ENCODE measurements at places on chromosomes 7 and 10.

DNA sequence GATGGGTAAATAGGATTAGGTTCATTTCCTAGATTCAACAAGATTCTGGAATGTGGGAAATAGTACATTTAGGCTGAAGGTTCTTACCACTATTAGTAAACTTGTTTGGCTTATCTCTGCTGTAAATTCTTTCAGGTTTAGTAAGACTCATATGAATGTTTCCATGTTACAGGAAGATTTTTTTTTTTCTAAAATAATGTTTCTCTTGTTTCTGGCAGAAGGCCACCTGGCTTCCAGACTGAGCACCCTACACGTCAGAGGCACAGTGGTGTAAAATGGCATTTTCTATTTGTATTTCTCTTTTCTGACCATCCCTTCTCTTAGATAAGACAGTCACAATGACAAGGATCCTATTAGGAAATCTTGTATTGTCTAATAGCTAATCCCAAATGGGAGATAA, 22.7 kb upstream of the AASS start:
- DNase-seq, result no peak

- DNase-seq, result no peak
These were observed 190.2 kb upstream of the HPS1 start for GRCh38 chr10:98636921-98637329.

- no peak for DNase-seq
These were observed 639.5 kb downstream of the LRMDA start for GRCh38 chr10:76070916-76071315.

- DNase-seq, result no peak
These were observed 9.7 kb downstream of the EIF4H start for GRCh38 chr7:74183653-74184450.

- no peak for DNase-seq
These were observed 32.9 kb upstream of the FOXL3 start for GRCh38 chr7:256981-257646.

DNA sequence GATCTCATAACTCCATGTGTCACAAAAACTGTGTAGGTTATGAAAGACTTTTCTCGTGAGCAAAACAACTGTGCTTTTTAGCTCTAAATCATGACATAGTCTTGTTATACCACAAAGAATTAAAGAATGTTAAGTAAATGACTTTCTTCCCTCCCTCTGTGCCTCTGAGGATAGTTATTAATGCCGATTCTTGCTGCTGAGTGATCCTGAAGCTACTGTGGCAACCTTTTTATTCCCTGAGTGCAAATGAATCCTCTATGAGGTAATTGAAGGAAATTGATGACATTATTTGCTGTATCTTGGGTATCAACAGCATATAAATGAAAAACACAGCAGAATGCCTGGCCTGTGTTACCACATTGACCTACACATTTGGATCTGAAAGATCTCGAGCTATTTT, 142.2 kb upstream of the HDAC9 start:
- no peak for DNase-seq

DNA sequence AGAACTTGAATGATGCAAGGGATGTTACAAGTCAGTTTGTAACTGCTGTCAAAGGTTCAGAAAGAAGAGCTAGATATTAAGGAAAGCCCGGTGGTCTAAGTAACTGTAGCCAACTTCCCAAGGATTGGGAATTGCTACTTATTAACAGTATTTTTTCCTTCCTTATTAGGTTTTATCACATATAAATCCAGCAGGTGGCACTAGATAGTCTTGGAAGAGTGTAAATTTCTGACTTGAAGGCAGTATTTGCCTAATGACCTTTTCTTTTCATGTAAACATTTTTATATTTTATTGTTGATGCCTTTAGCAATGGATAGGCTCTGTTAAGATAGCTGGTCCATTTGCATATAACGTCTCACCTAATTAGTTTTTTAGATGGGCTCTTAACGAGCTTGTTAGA, 51.2 kb downstream of the ANLN start:
- no peak for DNase-seq

GRCh38 chr7:131849472-131849871, 293.0 kb upstream of the PODXL start:
- no peak for DNase-seq

GRCh38 chr10:89633484-89633883, 11.6 kb downstream of the PANK1 start:
- DNase-seq, result no peak

- DNase-seq, result no peak
These were observed 81.8 kb downstream of the SEMA3A start for GRCh38 chr7:84112771-84113170.

GRCh38 chr10:132630666-132631337, 93.2 kb downstream of the INPP5A start:
- no peak for DNase-seq

DNA sequence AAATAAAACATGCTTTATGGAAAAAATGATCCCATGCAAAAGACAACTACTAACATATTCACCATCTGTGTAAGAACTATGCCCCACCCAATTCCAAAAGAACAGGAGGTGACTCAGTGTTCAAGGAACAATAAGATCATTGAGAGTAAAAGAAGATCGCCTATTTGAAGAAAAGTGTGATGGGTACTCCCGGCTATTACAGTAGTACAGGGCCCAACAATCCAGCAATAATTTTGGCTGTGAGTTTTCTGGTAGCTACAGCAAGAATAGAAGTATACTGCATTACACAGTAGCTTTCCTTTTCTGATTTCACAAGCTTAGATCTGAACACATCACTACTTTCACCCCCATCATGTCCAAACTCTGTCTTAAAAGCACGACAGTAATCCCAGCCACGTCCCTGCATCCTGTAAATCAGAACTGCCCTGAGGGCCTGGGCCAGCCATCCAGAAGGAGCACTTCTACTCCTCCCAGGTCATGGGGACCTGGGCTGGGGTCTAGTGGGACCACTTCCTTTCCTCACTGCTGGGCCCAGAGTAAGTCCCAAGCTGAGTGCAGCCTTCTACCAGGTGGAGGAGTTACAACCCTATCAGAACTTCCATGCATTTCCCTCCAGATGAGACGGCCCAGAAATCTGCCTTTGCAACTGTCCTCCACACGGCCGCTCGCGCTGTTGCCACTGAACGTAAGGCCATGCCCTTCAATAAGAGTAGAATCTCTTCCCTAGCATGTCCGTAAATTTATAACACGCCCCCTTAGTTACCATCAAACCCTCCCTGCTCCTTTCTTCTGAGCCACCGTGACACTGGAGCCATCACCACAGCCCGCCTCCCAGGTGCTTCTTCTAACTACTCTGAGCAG, 7.9 kb downstream of the ESYT2 start:
- DNase-seq, result no peak

DNA sequence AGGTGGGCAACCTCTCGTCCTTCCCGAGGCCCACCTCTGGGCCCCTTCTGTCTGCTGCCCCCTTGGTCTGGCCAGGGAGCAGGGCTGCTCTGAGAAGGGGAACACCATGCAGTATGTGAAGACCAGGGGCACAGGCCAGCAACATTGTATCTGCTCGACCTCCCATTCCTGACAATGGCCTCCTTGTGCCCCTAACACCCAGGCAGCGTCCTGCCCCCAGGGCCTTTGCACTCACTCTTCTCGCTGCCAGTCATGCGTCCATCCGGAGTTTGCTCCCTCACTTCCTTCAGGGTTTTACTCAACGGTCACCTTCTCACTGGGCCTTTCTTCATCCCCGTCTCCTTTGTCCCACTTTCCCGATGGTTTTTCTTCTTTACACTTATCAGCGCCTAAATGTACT, 232.9 kb upstream of the GRB10 start:
- no peak for DNase-seq

- no peak for DNase-seq
These were observed 4.4 kb downstream of the ZNF32 start for GRCh38 chr10:43644252-43644651.

DNA sequence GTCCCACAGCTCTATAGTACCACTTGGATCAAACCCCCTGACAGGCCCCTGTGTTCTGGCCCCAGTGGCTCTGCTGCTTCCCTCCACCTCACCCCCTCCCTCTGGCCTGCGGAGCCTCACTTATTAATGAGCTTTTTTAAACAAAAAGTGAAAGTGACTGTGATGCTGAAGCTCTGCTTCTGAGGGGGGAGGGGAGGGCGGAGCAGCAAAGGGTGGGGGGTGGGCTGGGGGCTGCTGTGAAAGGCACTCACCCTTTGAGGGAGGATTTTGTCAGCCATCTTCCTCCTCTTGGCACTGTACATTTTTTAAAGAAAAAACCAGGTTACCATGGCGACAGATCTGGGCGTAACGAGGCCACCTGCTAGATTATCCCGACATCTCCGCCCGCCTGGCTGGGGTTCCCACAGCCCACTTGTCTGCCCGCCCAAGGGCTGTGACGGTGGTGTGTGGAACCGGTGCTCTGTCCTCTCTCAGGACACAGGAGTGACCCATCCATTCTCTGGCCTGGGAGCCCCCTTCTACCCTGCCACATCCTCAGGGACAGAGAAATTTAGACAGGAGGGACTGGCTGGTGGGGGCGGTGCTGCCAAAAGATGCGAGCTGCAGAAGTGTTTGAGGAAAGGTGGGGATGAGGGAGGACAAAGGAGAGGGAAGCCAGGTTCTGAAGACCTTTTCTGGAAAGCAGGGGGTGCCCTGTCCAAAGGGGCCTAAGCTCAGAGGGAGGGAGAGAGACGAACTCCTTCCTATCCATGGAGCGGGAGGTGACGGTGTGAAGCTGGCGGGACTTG, 4.9 kb downstream of the SMARCD3 start:
- no peak for DNase-seq

DNA sequence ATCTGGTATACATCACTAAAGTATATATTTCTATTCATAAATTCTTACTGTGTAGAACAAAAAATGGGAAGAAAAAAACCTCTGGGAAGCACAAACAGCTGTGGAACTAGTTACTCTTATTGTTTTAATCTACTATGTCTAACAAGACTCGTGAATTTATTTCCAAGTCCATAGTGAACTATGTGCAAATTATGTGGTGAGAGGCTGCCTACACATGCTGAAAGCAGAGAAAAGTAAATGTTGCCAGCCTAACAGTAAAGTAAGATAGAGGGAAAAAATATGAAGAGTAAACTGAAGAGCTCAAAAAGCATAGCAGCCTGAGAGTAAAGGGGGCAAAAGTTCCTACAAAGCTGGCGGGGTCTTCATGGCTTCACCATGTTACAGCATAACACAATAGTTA, 3.0 kb downstream of the GDI2 start:
- DNase-seq, result no peak

GRCh38 chr7:149883452-149883861, 9.7 kb downstream of the ATP6V0E2 start:
- DNase-seq, result peak; percentile 15

GRCh38 chr7:34902182-34902581, 135.1 kb downstream of the DPY19L1 start:
- no peak for DNase-seq

- DNase-seq, result peak; percentile 63
These were observed at the start of gene STOX1 for GRCh38 chr10:68826764-68827591. Gene STOX1, plus strand, starts transcription at chr10:68827531. Its CDS starts 93 bp downstream, at chr10:68827624.

DNA sequence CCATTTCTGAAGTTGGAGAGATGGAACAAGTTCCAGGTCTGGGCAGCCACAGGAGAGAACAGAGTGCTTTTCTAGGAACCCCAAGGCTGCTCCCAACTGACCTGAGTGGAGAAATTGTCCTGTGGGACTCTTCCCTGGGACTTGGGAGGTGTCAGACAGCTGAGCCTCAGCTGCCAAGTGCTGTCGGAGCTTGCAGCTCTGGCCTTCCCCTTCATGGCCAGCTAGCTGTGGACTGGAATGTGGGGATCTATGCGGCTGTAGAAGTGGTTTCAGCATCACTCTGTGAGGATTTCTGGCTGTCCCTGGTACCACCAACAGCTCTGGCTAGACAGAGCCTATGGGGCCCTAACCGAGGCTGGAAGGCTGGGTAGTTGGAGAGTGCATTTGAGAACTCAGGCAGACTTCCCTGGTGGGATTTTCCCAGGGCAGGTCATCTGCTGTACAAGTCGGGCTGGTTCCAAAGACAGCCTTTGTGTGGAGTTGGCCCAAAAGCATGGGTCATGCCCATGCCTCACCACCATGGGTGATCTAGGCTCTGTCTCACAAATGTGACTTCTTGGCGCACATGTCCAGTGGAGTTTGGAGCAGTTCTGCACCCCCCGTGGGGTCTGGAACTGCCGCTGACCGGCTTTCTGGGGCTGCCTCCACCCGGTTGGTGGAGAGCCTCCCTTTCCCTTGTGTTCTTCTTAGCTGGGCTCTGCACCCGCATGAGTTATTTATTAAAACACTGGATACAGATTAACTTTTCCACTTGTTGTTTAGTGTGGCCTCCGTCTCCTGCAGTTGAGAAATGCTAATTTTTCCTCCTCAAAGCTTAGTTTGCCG, 10.9 kb downstream of the SUFU start:
- no peak for DNase-seq

DNA sequence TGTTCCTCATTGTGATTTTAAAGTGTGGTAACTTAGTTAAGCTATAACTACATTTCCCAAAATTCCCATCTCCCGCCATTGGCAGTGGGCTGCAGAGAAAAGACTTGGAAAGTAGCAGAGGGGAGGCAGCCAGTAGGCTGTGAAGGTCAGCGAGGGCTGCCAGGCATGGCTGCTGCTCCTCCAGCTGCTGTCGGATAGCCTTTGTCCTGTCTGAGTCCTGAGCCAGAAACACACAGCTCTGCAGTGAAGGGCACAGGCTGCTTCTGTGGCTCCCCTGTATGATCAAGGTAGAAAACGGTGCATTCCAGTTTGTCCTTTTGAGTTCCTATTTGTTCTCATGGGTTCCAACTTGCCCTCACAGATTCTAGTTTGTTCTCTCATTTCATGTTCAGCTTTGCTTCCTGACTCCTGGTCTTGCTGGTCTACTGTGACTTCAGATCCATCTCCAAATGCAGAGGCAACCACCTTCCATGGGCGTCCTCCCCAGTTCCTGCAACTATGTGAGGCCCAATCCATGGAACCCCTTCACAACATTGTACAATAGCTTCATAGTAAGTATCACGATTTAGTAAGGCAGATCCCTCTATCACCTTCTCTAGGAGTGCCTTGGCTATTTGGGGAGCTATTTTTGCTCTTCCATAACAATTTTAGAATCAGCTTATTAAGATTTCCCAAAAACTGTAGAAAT, 31.7 kb downstream of the SYPL1 start:
- no peak for DNase-seq

- DNase-seq, result no peak
These were observed 253.6 kb upstream of the NPVF start for GRCh38 chr7:25481891-25482290.

GRCh38 chr7:133428876-133429275, 176.0 kb downstream of the EXOC4 start:
- DNase-seq, result no peak

DNA sequence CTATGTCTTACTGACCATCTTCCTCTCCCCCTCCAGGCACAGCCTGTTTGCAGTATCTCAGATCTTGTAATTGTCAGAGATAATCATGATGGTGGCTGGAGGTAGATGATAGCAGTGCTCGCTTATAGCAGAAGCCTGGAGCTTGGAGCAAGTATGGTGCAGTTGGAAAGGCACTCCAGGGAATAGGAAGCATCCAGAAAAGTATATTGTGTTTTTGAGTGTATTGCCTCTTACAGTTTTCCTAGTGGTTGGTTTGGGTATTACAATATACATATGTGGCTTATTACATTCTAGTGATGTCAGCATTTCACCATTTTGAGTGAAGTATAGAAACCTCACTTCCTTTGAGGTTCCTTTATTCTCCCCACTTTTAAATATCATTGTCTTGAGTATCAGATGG, 101.5 kb downstream of the STK31 start:
- DNase-seq, result no peak

- DNase-seq, result no peak
These were observed 120.8 kb upstream of the NANOS1 start for GRCh38 chr10:118908557-118909256.

GRCh38 chr7:106376026-106376799, 91.4 kb upstream of the NAMPT start:
- DNase-seq, result no peak

- no peak for DNase-seq
These were observed 22.9 kb upstream of the MTPAP start for GRCh38 chr10:30371954-30372353.

All from NCI-H1092 (cell line).